Frontal cortex (tissue), 4 donors: ENCODE measurements at places on chromosomes 5 and 9. TPM values are rescaled to one million over a fixed set of nuclear protein-coding genes. Genes with fewer than 3 reads are reported as not detected.

DOCK2 gene
- total RNA-seq, result 3.3 TPM

WDR38 gene
- total RNA-seq, result not detected

AGXT2 gene
- total RNA-seq, result not detected

ECSCR gene
- total RNA-seq, result 4.9 TPM

SPATA31E1 gene
- total RNA-seq, result not detected

C9 gene
- under 0.01 TPM for total RNA-seq

SLCO6A1 gene
- total RNA-seq, result 0.41 TPM

CANX gene
- total RNA-seq, result 405 TPM

ABCA2 gene
- total RNA-seq, result 20.8 TPM

DIMT1 gene
- total RNA-seq, result 18.8 TPM

FOXD4L6 gene
- total RNA-seq, result 0.82 TPM

PCDH1 gene
- 41.2 TPM for total RNA-seq

LRRTM2 gene
- total RNA-seq, result 99.5 TPM

KCNT1 gene
- 3.7 TPM for total RNA-seq

TMEFF1 gene
- total RNA-seq, result 53.0 TPM
